ENCODE measurements at places on chromosomes 2 and 18. TPM values are rescaled to one million over a fixed set of nuclear protein-coding genes. Genes with fewer than 3 reads are reported as not detected.

CNTNAP5 gene
- not detected for total RNA-seq

MYO5B gene
- total RNA-seq: 59.1 TPM

DNA sequence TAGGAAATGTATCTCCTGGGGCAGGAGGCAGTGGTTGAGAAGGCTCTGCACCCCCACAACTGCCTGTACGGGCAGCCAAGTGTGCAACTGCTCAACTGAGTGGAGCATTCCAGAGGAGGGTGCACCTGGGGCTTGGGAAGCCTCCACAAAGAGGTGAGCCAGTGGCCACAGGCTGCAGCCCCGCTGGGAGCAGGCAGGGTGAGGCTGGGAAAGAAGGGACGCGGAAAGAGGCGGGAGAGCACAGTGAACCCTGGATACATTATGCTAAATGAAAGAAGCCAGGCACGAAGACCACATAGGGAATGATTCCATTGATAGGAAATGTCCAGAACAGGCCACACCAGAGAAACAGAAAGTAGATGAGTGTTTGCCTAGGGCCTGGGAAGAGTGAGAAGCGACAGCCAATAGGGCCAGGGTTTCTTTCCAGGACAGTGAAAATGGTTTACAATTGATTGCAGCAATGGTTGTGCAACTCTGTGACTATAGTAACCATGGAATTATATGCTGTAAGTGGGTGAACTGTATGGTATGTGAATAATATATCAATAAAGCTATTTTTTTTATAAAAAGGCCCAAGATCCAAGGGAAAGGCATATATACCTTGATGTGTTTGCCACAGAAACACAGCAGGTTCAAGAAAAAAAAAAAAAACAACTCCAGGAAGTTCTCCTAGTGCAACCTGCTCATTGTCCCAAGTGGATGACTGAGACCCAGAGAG, 82.4 kb downstream of the DDX1 start:
- H3K27ac ChIP-seq: peak overlapping the region; percentile 77
- DNase-seq: peak; percentile 32
- peak overlapping the region; percentile 40 for H3K4me3 ChIP-seq
- H3K4me1 ChIP-seq: peaks cover 23% of the 10 kb centered on the region
- no peaks in the 10 kb centered on the region for H3K36me3 ChIP-seq
- H3K27me3 ChIP-seq: no peaks in the 10 kb centered on the region

DNA sequence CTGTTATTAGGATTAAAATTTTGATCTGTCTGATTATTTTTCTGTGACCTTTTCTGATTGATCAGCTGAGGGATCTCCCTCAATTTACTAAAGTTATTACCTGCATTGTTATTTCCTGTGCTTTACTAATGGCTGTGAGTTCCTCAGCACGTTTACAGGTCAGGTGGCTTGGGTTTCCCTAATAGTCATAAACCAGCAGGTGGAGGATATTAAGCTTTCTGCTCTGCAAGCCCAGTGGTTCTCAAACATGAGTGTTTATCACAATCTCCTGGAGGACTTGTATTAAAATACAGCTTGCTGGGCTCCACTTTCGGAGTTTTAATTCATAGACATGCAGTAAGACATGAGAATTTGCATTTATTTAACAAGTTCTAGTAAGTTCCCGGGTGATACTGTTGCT, 22.4 kb upstream of the UGP2 start:
- H3K27me3 ChIP-seq: no peaks in the 10 kb centered on the region
- no peak overlapping the region for H3K4me3 ChIP-seq
- H3K4me1 ChIP-seq: no peaks in the 10 kb centered on the region
- no peaks in the 10 kb centered on the region for H3K36me3 ChIP-seq

FAM124B gene
- not detected for total RNA-seq

DNA sequence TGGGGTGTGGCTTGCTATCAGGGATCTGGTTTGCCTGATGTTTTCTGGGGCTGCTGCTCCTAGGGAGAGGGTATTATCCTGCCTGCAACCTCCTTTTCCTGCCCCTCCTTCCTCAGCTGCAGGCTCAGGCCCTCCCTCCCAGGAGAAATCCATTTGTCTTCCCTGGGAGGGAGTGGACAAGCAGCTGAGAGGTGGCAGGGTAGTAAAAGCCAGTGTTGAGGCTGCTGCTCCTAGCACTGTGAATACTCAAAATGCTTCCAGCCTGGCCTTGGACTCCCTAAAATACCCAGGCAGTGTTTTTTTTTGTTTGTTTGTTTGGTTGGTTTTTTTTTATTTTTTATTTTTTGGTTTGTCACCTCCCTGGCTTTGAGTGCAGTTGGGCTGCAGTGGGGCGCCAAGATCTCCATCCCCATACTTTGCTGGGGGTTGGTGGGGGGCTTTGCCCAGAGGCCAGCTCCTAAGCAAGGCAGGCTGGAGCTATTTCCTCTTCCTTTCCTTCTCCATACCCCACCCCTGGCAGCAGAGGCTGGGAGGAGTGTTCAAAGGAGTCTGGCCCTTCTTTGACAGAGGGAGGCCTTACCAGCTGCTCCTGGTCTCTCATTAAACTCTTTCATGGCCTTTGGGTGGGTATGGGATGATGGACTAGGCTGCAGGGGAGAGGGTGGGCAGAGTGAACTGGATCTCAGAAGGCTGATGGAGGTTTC, 13.6 kb downstream of the HOXD3 start:
- no peak for DNase-seq
- no peaks in the 10 kb centered on the region for H3K36me3 ChIP-seq
- peaks cover 11% of the 10 kb centered on the region for H3K4me1 ChIP-seq
- no peak overlapping the region for H3K27ac ChIP-seq

KLHL41 gene
- 0.21 TPM for total RNA-seq

DNA sequence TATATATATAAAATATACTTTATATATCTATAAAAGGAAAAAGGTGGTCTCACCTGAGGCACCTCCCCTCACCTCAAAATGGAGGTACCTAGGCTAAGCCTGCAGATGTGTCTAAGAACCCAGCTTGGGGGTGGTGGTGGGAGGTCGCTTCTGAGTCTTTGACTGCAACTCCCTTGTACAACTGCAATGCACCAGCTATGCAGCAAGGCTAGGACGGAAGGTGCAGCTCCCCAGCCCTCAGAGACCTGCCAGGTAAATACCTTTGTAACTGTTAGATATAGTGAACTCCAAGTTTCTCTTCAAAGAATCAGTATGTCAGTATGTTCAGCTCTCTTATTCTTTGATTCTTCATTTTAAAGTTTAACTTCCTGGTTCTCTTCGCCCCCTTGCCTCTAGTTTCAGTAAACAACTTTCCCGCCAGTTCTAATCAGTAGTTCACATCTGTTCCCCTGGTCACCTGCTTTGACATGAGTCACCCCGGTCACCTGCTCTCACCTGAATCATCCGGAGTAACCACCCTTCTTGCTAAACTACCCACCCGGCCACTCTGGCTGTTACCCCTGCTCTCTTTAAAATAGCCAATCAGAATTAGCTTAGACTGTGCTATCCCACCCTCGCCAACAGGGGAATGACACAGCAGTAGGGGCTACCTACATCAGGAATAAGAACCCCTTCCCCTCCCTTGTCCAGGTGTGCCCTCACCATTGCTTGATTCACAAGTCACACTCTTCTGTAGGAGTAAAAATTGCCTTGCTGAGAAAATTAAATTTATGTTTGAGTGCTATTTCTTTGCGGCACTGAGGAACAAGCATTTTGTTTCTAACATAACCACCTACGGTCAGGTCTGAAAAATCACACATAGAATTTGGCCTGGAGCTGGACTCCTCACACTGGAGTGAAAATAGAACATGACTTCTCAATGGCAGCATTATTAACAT, 24.7 kb upstream of the IMPA2 start:
- no peaks in the 10 kb centered on the region for H3K36me3 ChIP-seq
- peak overlapping the region; percentile 56 for H3K27ac ChIP-seq
- no peaks in the 10 kb centered on the region for H3K27me3 ChIP-seq
- DNase-seq: peak; percentile 11

ZBTB14 gene
- 10.8 TPM for total RNA-seq

- H3K4me3 ChIP-seq: no peak overlapping the region
- no peaks in the 10 kb centered on the region for H3K4me1 ChIP-seq
- no peak overlapping the region for H3K27ac ChIP-seq
- H3K27me3 ChIP-seq: peaks cover 63% of the 10 kb centered on the region
- DNase-seq: no peak
These were observed 28.4 kb upstream of the OTOF start for GRCh38 chr2:26506279-26506678.

HOXD13 gene
- total RNA-seq: not detected

- no peak overlapping the region for H3K27ac ChIP-seq
- no peaks in the 10 kb centered on the region for H3K36me3 ChIP-seq
- no peak for DNase-seq
- no peaks in the 10 kb centered on the region for H3K4me1 ChIP-seq
- H3K27me3 ChIP-seq: peaks cover 63% of the 10 kb centered on the region
These were observed 213.5 kb downstream of the ZNF516 start for GRCh38 chr18:76281565-76281964.

CGREF1 gene
- total RNA-seq: 9.3 TPM

SLC4A5 gene
- 7.0 TPM for total RNA-seq

- no peak overlapping the region for H3K4me3 ChIP-seq
- H3K27me3 ChIP-seq: no peaks in the 10 kb centered on the region
- no peaks in the 10 kb centered on the region for H3K36me3 ChIP-seq
- H3K4me1 ChIP-seq: peaks cover 29% of the 10 kb centered on the region
- H3K27ac ChIP-seq: no peak overlapping the region
- no peak for DNase-seq
These were observed 569.3 kb downstream of the TNS1 start for GRCh38 chr2:217433522-217433921.

RAB27B gene
- total RNA-seq: 38.3 TPM

DNA sequence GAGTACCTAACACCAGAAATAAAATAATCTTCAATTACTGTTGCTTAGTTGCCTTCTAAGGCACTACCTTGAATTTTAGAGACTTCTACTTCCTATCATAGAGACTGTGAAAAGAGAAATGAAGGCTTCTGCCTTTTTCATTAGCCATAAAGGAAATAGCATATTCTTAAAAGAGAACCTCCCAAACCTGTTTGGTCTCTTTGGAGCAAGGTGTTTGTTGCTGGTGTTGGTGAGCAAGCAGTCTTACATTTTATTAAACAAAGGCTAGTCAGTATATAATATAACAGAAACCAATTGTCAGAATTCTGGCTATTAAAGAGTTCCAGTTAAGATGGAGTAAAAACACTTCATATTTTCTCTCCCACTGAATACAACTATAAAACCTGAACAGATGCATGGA, 116.4 kb downstream of the TAF4B start:
- H3K27ac ChIP-seq: peak overlapping the region; percentile 75
- H3K36me3 ChIP-seq: peaks cover 10% of the 10 kb centered on the region
- H3K27me3 ChIP-seq: no peaks in the 10 kb centered on the region
- no peak overlapping the region for H3K4me3 ChIP-seq
- peak; percentile 20 for DNase-seq
- H3K4me1 ChIP-seq: peaks cover 18% of the 10 kb centered on the region

GRCh38 chr18:74497778-74498177, 1.6 kb downstream of the CNDP2 start:
- no peak for DNase-seq
- H3K4me3 ChIP-seq: peak overlapping the region; percentile 73
- peaks cover 46% of the 10 kb centered on the region for H3K4me1 ChIP-seq
- H3K27ac ChIP-seq: peak overlapping the region; percentile 66

Data from Calu3 (cell line).